ENCODE measurements at places on chromosomes 1 and 21. TPM values are rescaled to one million over a fixed set of nuclear protein-coding genes. Genes with fewer than 3 reads are reported as not detected.
A peak's percentile ranks its signal among the peaks of the same experiment; 100 is the strongest.

The ASCL5 gene
- not detected for total RNA-seq

The PALMD gene
- not detected for total RNA-seq

The NOTCH2NLA gene
- total RNA-seq, result 36.4 TPM

The C8B gene
- total RNA-seq, result not detected

The RORC gene
- total RNA-seq, result 0.70 TPM

The MCOLN2 gene
- 0.84 TPM for total RNA-seq

The COL6A1 gene
- 2.5 TPM for total RNA-seq

The ANGPTL3 gene
- total RNA-seq, result not detected

The SPAG17 gene
- not detected for total RNA-seq

The ANXA9 gene
- total RNA-seq, result not detected

GRCh38 chr1:53047737-53048736 is 14.0 kb upstream of the PODN start:
- no peak overlapping the region for H3K4me3 ChIP-seq
- DNase-seq, result no peak
- H3K36me3 ChIP-seq, result peaks cover 51% of the 10 kb centered on the region
- H3K27me3 ChIP-seq, result no peaks in the 10 kb centered on the region

GRCh38 chr1:26529405-26529654 is 231 bp upstream of the RPS6KA1 start:
- peaks cover 30% of the 10 kb centered on the region for H3K4me1 ChIP-seq
- no peaks in the 10 kb centered on the region for H3K36me3 ChIP-seq
- no peaks in the 10 kb centered on the region for H3K27me3 ChIP-seq
- no peak for DNase-seq
- peak overlapping the region; percentile 40 for H3K27ac ChIP-seq
- peak overlapping the region; percentile 28 for H3K4me3 ChIP-seq

DNA sequence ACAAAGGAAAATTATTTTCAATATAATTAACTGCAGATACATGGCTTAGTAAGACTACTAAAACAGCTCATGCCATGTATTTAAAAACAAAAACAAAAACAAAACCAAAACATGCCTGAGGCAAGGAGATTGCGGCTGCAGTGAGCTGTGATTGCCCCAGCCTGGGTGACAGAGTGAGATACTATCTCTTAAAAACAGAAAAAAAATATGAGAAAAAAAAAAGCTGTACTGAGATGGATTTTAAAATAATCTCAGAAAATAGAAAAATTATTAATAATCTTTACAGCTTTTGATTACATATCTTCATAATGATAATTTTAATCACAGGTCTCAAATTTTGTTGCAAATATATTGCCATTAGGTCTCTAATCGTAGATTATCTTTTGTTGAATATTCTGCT is 24.0 kb upstream of the LIN9 start:
- peaks cover 3% of the 10 kb centered on the region for H3K4me1 ChIP-seq
- no peaks in the 10 kb centered on the region for H3K27me3 ChIP-seq

DNA sequence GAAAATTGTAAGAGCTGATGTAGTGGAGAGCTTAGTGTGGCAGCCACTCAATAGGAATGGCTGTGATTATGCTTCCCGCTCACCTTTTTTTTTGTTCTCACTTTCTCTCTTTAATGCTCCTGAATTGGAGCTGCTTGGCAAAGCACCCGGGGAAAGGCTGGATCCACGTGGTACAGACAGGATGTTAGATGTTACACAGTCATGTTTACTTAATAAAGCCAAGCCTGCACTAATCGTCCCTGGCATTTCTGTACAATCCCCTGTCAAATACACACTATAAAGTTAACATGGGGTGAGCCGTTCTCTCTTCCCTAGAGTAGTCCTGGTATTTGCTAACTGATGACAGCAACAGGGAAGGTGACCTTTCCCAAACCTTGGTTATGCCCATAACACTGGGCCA is 187.8 kb downstream of the ZSCAN20 start:
- H3K27me3 ChIP-seq, result no peaks in the 10 kb centered on the region
- no peaks in the 10 kb centered on the region for H3K4me1 ChIP-seq
- H3K36me3 ChIP-seq, result no peaks in the 10 kb centered on the region
- no peak overlapping the region for H3K4me3 ChIP-seq
- DNase-seq, result no peak

GRCh38 chr1:117093091-117093534 is 28.4 kb downstream of the TRIM45 start:
- no peak for DNase-seq
- H3K4me3 ChIP-seq, result no peak overlapping the region
- peaks cover 33% of the 10 kb centered on the region for H3K36me3 ChIP-seq
- H3K27ac ChIP-seq, result no peak overlapping the region

DNA sequence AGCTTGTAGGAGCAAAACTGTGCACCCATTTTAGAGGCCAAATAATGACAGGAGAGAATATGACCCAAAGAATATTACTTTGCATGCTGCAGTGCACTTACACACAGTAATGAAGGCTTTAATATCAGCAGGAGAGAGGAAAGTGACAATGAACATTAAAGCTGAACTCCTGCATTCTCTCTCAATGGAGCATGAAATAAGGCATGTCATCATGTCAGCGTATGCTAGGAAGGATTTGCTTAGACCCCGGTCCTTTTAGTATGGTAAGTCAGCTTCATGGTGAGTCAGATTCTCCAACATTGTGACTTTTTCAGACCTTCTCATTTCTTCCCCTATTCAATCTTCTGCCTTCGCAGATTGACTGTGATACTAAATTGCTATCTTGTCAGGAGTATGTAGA is 210.7 kb upstream of the TMPRSS15 start:
- no peak for DNase-seq
- no peak overlapping the region for H3K27ac ChIP-seq
- no peaks in the 10 kb centered on the region for H3K36me3 ChIP-seq
- H3K4me3 ChIP-seq, result no peak overlapping the region

DNA sequence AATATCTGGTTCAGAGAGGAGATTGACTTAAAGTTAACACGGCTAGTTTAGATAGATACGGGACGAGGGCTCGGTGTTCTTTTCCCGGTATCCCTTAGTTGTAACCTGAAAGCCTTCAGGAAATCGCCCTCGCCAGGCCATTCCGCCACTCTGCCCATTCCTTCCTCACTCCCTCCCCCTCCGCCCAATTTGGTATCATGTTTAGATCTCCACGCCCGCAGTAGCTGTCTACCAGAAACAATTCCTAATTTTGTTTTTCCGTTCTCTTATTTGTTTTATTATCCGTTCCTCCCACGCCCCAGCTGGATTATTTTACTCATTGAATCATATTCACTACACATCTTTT is 685 bp upstream of the VAMP4 start:
- H3K27ac ChIP-seq, result peak overlapping the region; percentile 94
- H3K4me1 ChIP-seq, result peaks cover 8% of the 10 kb centered on the region
- no peaks in the 10 kb centered on the region for H3K27me3 ChIP-seq
- H3K36me3 ChIP-seq, result peaks cover 4% of the 10 kb centered on the region

- no peak overlapping the region for H3K4me3 ChIP-seq
- no peaks in the 10 kb centered on the region for H3K27me3 ChIP-seq
- H3K27ac ChIP-seq, result no peak overlapping the region
- no peaks in the 10 kb centered on the region for H3K36me3 ChIP-seq
- H3K4me1 ChIP-seq, result no peaks in the 10 kb centered on the region
Measured at GRCh38 chr1:216815260-216816131, 92.3 kb upstream of the ESRRG start.
